ENCODE measurements at places on chromosomes 2 and 18.

GRCh38 chr2:26043862-26044696 lies 10.2 kb downstream of the RAB10 start:
- DNase-seq: no peak

GRCh38 chr2:205827809-205828365 lies 145.6 kb downstream of the NRP2 start:
- DNase-seq: no peak

DNA sequence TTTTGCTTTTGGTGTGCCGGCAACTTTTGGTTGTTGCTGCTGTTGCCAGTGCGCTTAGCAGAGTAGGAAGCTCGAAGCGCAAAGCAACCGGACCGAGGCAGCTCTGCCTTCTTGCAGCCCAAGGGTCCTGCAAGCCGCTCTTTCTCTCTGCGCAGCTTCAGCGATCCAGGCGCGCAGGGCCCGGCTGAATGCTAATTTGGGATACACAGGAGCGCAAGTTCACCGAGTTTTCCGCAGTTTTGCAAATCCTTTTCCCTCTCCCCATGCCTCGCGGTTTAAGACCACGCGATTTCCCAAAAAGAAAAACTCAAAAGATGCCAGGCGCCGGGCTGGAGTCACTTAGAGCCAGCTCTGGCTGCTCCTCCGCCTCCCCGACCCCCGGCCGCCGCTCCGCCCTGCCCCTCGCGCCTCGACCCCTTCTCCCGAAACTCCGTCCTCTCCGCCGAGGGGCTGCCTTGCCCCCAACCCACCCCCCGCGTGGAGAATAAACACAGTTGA lies 13.5 kb upstream of the SIX3 start:
- no peak for DNase-seq

- no peak for DNase-seq
These were observed 881 bp downstream of the PIKFYVE start for GRCh38 chr2:208266936-208267335.

DNA sequence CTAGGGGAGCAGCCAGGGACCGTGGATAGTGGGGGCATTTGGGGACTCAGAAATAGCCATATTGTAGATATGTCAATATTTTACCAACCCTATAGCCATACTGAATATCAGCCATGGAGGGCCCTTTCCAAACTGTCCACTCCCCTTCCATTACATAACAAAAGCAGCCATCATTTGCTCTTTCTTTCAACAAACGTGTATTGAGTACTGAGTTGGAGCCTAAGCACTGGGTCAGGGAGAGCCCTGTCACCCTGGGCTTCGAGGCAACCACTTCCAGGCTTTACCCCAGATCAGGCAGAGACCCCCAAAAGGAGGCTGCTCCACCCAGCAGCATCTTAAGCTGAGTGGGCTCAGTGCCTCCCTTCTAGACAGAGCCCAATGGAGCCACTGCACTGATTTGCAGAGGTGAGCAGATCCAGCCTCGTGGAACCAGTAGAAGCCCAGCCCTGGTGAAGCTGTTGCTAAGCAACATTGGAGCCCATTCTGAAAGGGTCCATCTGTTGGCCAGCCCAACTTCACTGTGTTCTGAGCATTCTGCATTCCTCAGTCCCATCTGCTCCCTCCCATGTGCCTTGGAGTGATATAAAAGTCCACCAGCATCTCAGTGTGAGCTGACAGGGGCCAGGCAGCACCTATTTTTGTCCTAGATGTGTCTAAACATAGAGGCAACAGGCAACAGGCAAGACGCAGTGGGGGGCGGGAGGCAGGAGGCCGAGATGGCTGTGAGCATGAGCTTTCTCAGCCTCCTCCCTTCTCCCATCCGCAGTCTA lies 112.1 kb downstream of the PLB1 start:
- DNase-seq: no peak

- DNase-seq: no peak
These were observed 313.9 kb downstream of the GBX2 start for GRCh38 chr2:235854276-235854675.

DNA sequence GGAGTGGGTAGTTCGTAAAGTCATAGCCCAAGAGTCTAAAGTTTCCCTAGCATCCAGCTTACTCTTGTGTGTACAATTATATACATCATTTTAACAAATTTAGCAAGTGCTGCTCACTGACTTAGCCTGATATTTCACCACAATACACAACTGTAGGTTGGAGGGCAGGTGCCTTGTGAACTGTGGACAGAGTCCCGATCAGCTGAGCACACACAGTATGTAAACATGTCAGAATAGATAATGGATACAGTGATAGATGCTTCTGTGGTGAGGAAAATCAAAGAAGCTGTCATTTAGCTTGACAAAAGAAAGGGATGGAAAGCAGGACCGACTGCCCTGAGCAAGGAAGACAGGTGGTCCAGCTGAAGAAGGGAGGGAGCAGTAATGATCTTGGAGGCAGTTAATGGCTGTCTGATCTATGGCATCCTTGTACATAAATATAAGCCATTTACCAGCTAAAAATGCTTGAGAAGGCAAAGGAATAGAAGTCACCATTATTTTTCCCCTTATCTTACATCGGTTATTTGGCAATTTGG lies 372.8 kb upstream of the UBE2E3 start:
- no peak for DNase-seq

DNA sequence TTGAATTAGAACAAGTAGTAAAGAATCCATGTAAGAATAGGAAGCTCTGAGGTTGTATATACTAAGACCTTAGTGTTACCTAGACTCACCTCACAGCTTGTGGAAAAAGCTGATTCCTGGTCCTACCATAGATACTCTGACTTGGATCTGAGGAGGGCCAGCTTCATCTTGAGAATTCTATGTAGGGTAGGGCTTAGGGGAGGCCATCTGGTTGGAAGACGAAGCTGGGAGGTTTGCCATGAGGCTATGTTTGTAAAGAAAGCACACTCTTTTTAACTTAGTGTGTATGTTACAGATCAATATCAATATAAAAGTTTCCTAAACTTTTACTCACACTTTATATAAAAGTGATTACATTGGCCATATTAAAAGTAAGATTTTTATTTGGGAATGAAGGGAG lies 77.1 kb upstream of the GALNT5 start:
- no peak for DNase-seq

DNA sequence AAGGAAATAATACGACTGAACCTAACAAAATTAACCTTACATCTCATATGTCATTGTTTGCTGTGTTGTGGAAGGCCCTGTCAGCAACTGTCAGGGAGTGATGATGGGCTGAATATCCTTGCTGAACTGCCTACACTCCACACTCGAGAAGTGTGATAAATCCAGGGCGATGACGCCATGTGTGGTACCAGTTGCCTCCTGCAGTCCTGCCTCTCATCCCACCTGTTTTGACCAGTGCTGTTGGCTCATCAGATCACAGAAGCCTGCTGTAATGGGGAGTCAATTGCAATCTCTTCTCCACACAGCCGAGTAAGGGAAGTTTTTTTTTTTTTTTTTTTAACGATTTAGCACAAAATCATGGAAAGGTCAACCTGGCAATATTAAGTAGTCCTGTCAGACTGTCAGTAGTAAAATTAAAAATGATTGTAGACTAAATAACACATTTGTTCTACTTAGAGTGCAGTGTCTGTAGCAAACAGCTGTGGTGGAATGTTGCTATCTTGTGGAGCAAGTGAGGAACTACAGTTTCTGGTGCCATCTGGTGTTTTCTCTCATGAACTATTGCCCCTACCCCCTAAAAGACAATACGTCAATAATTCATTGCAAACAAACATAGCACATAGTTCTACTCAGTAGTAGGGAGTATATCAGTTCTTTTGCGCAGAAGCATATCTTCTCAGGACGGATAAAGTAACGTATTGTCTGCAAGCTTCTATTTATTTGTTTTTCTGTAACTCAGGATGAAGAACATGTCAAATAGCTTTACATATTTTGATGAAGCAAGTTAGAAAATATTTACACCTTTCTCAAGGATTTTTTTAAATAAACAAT lies 347.6 kb downstream of the CTNNA2 start:
- DNase-seq: no peak

DNA sequence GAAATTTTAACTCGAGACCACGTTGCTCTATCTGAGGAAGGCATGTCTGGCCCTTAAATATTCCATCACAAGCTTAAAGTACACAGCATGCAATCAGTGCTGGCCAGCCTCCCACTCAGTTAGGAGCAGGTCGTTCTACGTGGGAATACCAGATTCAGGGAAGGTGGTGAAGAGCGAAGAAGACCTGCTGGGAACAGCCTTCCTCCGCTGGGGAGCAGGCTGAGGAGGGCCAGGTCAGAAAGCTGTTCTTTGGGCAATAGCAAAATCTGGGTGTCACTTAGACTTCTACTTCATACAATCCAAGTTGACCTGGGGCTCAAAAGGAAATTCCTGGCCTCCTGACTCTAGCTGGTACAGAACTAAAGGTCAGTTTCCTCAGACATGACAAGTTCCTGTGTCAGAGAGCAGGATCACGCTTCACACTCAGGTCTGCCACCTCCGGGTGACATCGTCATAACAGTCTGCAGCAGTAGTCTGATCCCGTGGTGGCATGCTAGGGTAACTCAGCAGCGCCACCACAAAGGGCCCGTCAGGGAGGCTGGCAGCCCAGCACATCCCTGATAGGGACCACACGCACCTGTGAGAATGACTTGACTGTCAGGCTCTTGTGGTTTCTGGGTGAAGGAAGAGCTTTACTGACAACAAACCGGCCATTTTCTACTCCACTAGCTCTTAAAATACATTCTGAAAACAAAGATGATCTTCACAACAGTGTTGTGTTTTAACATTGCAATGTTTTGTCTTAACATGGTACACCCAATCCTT lies 35.2 kb upstream of the NAPG start:
- DNase-seq: peak; percentile 34

- DNase-seq: no peak
These were observed 80.5 kb upstream of the UPP2 start for GRCh38 chr2:158021226-158021625.

DNA sequence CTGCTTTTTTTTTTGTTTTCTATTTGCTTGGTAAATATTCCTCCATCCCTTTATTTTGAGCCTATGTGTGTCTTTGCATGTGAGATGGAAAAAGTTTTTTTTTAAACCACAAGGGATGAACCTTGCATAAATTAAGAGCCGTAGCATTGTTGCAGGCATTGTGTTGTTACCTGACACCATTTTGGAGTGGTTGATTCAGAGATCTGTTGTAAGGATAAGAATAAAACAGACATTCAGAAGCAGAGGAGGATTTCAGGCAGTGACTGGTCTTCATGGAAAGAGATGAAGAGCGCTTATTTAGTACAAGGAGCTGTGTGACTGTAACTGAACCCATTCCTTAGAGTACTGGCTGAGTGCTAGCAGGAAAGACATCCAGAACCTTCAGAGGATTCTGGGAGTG lies 101.2 kb downstream of the LTBP1 start:
- DNase-seq: no peak

DNA sequence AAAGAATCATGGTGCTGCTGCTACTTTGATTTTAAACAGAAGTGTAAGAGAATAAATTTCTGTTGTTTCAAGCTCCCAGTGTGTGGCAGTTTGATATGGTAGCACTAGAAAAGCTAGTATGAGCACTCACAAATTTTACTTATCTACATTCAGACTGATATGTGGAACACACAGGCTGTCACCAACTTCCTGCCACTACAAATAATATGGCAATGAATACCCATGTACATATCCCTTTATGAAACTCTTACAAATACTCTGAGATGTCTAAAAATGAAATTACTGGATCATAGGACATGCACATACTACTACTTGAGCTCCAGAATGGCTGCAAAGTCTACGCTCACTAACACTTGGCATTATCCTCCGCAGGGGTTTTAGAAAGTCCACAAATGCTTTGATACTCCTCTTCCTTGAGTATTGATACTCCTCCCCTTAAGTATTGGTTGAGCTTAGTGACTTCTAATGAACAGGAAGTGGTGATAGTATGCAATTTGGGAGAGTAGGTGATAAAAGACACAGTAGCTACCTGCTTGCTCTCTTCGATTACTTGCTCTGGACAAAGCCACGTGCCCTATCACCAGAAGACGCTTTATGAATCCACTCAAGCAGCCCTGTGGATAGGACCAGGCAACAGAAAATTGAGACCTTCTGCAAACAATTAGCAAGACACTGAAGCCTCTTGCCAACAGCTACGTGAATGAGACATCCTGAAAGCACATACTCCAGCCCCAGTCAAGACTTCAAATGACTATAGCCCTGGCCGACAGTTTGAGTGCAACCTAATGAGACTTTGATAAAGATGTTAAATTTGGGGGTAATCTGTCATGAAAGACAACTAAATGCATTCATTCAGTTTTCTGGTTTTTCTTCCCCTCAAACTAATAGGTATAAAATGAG lies 35.4 kb downstream of the FBXO11 start:
- DNase-seq: no peak

DNA sequence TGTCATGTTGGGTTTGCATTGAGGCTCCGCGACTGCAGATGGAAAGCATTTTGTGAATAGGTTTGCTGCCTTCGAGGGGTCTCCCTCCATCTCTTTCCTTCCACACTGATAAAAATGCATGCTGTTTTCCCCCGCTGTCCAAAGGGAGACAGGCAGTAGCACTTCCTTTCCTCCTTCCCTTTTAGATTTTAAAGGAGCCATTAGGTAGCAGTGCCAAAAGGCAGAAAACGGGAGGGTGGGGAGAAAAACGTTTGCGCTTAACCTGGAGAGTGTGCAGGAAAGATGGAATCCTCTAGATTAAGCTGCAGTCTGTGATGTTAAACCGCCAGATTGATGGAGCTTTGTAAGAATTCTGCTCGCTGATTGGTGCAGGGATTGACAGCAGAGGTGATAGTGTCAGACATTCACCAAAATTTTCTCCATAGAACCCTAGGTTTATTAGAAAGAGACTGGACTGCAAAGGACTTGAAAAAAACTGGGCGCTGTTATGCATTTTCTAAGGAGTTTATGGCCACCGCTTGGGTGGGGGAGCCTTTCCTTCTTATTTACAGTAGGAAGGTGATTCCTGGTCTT lies 688 bp downstream of the MAPRE2 start:
- DNase-seq: no peak

GRCh38 chr2:195477248-195477995 lies 179.6 kb upstream of the SLC39A10 start:
- DNase-seq: no peak

- DNase-seq: no peak
These were observed 60.5 kb upstream of the SMAD2 start for GRCh38 chr18:47990981-47991380.

- no peak for DNase-seq
These were observed 17.5 kb downstream of the MOGAT1 start for GRCh38 chr2:222688917-222689316.

DNA sequence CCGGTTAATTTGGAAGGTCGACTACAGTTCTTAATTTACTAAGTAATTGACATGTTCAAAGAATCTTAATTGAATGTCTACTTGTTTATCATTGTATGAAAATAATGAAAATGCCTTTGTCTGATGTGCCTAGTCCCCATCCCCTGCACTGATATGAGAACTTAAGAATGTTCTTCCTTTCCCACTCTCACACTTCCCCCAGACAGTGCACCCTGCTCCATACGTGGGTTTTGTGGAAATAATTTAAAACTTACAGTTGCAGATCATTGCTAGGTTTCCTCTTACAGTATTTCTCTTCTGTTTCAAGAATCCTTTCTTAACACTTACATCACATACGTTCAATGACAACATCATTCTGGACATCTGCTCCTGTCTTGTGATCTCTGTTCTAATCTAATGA lies 3.5 kb downstream of the ICOS start:
- DNase-seq: no peak

- DNase-seq: peak; percentile 16
These were observed 395.4 kb upstream of the ACVR2A start for GRCh38 chr2:147449323-147449991.
